ENCODE measurements at places on chromosomes 13 and 19.

DNA sequence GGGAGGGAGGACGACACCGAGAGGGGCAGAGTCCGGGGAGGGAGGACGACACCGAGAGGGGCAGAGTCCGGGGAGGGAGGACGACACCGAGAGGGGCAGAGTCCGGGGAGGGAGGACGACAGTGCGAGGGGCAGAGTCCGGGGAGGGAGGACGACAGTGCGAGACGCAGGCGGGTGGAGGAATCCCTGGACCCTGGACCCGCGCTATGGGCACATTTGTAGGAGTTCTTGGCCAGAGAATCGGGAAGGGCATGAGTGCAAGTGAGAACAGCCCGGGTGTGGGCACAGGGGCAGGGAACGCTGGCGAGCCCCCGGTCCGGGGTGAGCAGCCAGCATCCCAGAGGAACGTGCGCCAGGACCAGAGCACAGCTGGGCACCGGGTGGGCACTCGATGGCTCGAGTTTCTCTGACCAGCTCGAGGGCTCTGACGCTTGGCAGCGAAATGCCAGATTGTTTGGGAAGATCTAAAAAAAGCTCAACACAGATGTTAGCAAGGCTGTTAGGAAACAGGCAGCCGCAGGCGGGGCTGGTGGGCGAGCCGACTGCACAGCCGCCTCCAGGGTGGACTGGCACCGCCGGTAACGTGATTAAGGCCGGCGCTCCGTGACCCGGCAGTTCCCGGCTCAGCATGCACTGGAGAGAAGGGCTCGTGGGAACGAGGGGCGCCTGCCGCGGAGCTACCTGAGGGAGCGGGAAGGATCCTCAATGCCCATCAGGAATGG lies 17.9 kb upstream of the C2CD4C start:
- no peak for DNase-seq

DNA sequence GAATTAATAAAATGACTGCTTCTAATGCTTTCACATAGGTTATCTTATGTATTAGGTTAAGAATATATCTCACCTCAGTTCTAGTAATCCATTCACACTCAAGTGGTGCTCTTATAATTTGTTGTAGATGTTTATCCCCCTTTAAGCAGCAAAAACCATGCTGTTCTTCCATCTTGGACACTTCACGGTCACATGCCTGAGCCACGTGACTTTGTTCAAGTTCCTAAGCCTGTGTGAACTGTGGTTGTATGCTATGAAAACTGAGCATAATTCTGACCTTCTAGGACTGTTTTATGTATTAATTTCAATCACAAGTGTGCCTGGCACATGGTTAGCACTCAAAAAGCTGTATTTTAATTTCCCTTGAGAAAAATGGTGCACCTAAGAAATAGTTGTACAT lies 41.2 kb upstream of the STARD13 start:
- no peak for DNase-seq

GRCh38 chr13:29486551-29486950 lies 108.9 kb downstream of the SLC7A1 start:
- DNase-seq, result no peak

DNA sequence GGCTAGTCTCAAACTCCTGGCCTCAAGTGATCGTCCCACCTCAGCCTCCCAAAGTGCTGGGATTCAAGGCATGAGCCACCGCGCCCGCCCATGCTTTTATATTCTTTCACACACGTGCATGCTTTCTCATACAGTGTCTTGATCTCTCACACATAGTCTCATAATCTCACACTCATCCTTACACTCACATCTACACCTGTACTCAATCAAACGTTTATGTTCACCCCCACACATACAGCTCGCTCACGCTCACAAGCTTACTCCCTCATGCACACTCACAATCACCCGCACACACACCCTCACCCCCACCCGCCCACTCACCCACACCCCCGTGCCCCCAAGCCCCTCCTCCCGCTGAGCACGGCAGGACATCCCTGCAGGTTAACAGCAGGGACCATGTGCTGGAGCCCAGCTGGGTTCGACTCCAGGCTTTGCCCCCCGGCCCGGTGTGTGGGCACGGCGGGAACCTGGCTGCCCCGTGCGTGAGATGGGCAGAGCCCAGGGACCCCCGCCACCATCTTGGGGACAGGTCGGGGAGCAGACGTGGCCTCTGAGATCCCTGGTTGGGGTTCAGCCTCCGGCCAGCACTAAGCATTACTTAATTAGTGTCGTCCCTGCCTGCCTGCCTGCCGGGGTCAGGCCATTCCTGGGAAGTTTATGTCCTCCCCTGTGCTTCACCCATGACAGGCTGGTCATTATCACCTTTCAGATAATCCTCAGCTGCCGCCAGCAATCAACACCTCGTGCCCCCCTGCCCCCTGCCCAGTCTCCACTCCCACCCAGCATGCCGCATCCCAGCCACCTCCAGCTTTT lies 11.4 kb downstream of the SBK2 start:
- DNase-seq, result no peak

- DNase-seq, result no peak
Measured at GRCh38 chr13:97761796-97762540, 191.5 kb upstream of the IPO5 start.

GRCh38 chr19:18736415-18737336 lies 53.2 kb downstream of the CRTC1 start:
- no peak for DNase-seq

Measured in CD4-positive, alpha-beta T cell treated with Interleukin-21 for 1 hour (primary cell).